ENCODE measurements at places on chromosomes 16 and 17.
A peak's percentile ranks its signal among the peaks of the same experiment; 100 is the strongest.

- DNase-seq: no peak
Observed at GRCh38 chr17:37191219-37191618, 184.6 kb upstream of the C17orf78 start.

GRCh38 chr17:49557312-49558024, 18.2 kb upstream of the NXPH3 start:
- no peak for DNase-seq

GRCh38 chr16:13427943-13428342, 492.0 kb upstream of the ERCC4 start:
- DNase-seq: no peak

DNA sequence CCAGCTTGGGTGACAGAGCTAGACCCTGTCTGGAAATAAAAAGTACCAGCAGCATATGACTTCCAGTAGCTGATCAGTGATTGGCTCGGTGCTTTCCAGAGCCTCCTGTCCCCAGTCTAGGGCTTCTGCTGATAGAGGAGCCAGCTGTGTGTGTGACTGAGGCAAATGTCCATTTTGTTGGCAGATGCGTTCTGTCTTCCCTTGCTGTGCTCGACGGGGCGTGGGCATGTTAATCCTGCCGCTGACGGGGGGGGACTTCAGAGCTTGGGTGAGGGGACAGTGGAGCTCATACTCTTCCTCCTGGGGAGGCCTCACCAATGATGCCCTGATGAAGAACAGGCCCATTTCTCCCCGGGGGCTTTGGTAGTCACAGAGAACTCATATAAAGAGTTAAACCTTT, 14.6 kb downstream of the KCTD2 start:
- no peak for DNase-seq

- DNase-seq: no peak
Observed at GRCh38 chr16:4386951-4387565, 15.4 kb downstream of the VASN start.

- no peak for DNase-seq
Observed at GRCh38 chr16:396199-396598, 800 bp upstream of the NME4 start.

- no peak for DNase-seq
Observed at GRCh38 chr16:85428168-85428898, 184.8 kb upstream of the GSE1 start.

- DNase-seq: peak; percentile 21
Observed at GRCh38 chr17:48131216-48131824, 23.8 kb downstream of the SNX11 start.

DNA sequence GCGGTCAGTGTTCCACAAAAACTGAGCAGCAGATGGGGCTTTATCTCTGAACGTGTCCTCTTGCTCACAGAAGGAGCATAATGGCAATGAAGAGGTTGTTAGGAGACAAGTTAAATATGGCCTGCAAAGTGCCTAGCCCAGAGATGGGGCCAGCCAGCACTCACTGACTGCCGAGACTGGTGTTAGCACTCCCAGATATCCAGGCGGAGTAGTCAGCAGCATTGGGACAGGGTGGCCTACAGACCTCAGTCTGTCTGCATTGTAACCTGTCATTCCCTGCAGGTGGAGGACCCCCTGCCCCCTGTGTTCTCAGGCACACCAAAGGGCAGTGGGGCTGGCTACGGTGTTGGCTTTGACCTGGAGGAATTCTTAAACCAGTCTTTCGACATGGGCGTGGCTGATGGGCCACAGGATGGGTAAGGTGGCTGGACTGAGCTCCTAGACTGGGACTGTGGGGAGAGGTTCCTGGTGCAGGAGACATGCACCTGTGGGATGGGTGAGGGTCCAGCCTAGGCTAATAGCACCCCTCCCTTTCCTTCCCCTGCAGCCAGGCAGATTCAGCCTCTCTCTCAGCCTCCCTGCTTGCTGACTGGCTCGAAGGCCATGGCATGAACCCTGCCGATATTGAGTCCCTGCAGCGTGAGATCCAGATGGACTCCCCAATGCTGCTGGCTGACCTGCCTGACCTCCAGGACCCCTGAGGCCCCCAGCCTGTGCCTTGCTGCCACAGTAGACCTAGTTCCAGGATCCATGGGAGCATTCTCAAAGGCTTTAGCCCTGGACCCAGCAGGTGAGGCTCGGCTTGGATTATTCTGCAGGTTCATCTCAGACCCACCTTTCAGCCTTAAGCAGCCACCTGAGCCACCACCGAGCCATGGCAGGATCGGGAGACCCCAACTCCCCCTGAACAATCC, 4.2 kb downstream of the MFAP4 start:
- DNase-seq: no peak

- no peak for DNase-seq
Observed at GRCh38 chr17:39981766-39982375, 1.3 kb downstream of the PSMD3 start.

Data from naive thymus-derived CD4-positive, alpha-beta T cell (primary cell).